ENCODE measurements at places on chromosomes 12 and 14. TPM values are rescaled to one million over a fixed set of nuclear protein-coding genes. Genes with fewer than 3 reads are reported as not detected.

DNA sequence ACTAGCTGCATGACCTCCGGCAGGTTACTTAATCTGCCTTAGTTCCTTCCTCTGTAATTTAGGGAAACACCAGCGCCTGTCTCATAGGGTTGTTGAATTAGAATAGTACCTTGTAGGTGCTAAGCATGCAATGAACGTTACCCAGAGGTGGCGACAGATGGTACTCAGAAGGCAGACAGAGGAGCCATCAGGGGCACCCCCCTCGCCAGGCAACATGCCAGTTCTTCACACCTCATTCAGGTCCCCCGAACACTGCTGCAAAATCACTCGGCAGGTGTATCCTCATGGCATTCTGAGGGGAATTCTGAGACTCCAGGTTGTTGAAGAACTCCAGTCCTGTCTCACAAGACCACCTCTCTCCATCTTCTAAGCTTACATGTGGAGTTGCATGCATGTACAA, 10.1 kb downstream of the ISM2 start:
- no peak overlapping the region for H3K4me3 ChIP-seq
- no peaks in the 10 kb centered on the region for H3K4me1 ChIP-seq
- H3K27me3 ChIP-seq: no peaks in the 10 kb centered on the region
- no peaks in the 10 kb centered on the region for H3K36me3 ChIP-seq

GRCh38 chr12:59937148-59937547, 341.3 kb downstream of the SLC16A7 start:
- no peak for DNase-seq
- H3K4me1 ChIP-seq: no peaks in the 10 kb centered on the region
- H3K36me3 ChIP-seq: no peaks in the 10 kb centered on the region

- H3K4me3 ChIP-seq: no peak overlapping the region
- H3K36me3 ChIP-seq: peaks cover 5% of the 10 kb centered on the region
- no peaks in the 10 kb centered on the region for H3K27me3 ChIP-seq
- DNase-seq: no peak
- H3K4me1 ChIP-seq: no peaks in the 10 kb centered on the region
Measured at GRCh38 chr12:50089730-50090129, 4.6 kb downstream of the SMARCD1 start.

DNA sequence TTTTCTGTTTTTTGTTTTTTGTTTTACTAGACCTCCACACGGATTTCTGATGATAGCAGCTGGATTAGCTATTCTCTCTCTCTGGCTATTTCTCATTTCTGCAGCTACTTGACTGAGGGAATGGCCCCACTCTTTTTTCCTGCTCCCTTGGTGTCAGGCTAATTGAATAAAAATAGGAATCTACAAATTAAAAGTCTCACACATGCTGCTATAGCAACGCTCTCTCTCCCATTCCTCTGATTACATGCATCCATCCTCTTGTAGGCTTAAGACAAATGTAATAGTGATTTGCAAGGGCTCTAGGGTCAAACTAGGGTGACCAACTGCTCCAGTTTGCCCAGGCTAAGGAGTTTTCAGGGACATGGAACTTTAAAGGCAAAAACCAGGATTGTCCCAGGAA, 221.8 kb downstream of the PHLDA1 start:
- no peaks in the 10 kb centered on the region for H3K36me3 ChIP-seq
- no peaks in the 10 kb centered on the region for H3K27me3 ChIP-seq
- peaks cover 2% of the 10 kb centered on the region for H3K4me1 ChIP-seq
- no peak for DNase-seq
- no peak overlapping the region for H3K27ac ChIP-seq

DNA sequence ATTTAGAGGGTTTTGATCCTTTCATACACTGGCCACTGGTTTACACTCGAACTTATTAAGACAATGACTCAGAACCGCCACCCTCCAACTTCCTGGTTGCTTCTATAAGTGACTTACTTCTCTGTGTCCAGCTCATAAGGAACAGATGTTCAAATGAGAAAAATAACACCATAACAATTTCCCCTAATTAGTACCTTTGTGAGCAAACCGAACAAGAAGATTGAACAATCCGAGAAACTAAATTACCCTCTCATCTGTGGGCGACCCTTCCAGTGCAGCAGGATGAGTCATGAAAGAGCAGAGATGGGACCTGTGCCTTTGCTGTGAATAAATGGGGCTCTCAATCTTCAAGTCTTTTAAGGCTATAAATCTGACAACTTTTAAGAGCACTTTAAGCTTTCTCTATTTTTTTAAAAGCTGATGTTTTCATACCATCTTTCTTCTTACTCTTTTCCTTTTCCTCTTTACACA, 146.8 kb upstream of the RASSF8 start:
- H3K4me3 ChIP-seq: no peak overlapping the region
- H3K4me1 ChIP-seq: no peaks in the 10 kb centered on the region
- H3K36me3 ChIP-seq: no peaks in the 10 kb centered on the region
- DNase-seq: no peak

DNA sequence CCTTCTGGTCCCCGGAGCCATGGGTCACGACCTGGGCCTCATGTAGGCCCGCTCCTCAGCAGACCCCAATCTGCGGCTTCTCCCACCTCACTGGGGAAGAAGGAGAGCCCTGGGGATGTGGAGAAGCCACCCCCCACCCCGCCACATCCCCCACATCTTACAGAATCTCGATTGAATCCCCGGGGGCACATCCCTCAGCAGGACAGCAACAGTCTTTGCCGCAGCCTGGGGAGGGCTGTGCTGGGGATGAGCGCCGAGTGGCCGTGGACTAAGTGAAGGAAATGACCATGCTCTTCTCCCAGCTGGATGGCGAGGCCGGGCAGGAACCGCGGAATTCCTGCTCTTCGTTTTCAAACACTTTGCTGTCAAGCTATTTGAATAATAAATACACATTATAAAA, 169.0 kb upstream of the RTL1 start:
- H3K4me1 ChIP-seq: peaks cover 17% of the 10 kb centered on the region
- H3K4me3 ChIP-seq: no peak overlapping the region
- H3K27me3 ChIP-seq: peaks cover 14% of the 10 kb centered on the region
- H3K36me3 ChIP-seq: no peaks in the 10 kb centered on the region

Gene MYH6
- total RNA-seq: 0.30 TPM

Measured in tibial nerve (tissue), 4 donors.